GM06990 (cell line): ENCODE measurements at places on chromosomes 6 and 20.

- no peak for DNase-seq
Measured at GRCh38 chr20:21613512-21613911, 92.0 kb upstream of the PAX1 start.

- DNase-seq, result no peak
Measured at GRCh38 chr20:25705830-25706351, 9.2 kb upstream of the ZNF337 start.

- no peak for DNase-seq
Measured at GRCh38 chr20:21326700-21327099, 23.6 kb downstream of the XRN2 start.

DNA sequence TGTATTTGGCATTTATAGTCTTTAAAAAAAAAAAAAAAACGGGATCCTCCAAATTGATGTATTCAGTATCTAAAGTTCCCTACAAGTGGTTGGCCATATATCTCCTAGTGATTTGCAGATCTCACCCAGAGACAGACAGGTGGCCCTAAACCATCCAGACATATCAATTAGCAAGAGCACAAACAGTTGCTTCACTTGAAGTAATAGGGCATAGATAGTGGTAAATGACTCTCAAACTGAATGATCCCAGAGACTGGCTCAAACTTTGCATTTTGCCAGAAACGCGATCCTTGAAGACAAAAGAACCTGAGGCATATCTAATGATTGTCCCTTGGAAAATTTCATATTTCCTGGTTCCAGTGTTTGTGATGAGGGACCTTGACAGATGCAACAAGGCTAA is 54.6 kb downstream of the HMGCLL1 start:
- no peak for DNase-seq
